ENCODE measurements at places on chromosomes 12 and 14.

GRCh38 chr14:99718031-99718810, 34.1 kb downstream of the CYP46A1 start:
- no peak for DNase-seq

GRCh38 chr12:25518512-25518911, 34.6 kb downstream of the LMNTD1 start:
- no peak for DNase-seq

DNA sequence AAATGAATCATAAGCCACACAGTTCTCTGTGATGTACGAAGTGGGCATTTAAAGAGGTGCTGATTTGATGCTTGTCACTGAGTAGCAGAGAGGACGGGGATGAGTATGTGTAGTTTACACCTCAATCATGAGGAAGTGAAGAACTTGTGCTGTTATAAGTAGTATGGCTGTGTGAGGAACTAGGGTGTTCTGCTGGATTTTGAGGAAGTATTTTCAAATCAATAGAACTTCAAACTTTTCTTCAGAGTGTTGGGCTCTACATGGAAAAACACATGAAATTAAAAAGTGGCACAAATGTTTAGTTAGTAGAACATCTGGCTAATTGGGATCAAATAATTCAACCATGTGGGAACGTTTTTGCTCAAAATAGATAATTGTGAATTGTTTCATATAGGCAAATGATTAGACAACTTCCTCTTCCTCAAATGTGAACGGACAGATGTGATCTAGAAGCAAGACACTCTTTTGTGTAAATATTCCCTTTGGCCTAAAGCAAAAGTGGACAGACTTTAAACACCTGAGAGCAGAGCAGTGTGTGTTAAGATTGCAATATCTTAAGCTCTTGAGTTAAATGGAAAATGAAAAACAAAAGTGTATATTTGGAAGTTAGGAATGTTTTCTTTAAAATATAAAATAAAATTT, 168.5 kb downstream of the NAV3 start:
- DNase-seq: no peak

DNA sequence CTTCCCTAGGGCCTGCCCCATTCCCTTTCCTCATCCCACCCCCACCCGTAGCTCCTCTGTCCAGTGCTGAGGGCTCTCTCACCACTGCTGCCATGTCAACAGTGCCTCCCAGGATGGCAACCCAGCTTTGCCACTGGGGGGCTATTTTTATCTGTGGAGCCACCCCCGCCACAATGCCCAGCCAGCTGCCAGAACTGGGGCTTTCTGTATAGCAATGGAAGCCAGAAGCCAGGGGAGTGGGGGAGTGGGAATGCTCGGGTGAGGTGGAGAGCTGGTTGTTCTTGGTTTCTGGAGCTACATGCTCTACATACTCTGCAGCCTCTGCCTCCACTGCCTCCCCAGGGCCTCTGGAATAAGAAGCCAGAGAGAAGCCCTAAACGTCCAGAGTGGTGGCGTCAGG, 8.9 kb downstream of the PDE1B start:
- DNase-seq: no peak

- no peak for DNase-seq
Observed at GRCh38 chr12:124475295-124476010, 92.0 kb downstream of the NCOR2 start.

DNA sequence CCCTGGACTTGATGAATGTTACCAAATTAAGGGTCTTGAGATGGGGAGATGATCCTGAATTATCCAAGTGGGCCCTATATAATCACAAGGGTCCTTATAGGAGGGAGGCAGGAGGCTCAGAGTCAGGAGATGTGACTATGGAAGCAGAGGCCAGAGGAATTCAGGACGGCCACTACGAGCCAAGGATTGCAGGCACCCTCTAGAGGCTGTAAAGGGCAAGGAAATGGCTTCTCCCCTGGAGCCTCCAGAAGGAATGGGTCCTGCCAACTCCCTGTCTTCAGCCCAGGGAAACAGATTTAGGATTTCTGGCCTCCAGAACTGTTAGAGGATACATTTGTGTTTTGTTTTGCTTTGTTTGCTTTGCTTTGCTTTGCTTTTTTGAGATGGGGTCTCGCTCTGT, 8.8 kb downstream of the BDKRB1 start:
- peak; percentile 74 for DNase-seq

DNA sequence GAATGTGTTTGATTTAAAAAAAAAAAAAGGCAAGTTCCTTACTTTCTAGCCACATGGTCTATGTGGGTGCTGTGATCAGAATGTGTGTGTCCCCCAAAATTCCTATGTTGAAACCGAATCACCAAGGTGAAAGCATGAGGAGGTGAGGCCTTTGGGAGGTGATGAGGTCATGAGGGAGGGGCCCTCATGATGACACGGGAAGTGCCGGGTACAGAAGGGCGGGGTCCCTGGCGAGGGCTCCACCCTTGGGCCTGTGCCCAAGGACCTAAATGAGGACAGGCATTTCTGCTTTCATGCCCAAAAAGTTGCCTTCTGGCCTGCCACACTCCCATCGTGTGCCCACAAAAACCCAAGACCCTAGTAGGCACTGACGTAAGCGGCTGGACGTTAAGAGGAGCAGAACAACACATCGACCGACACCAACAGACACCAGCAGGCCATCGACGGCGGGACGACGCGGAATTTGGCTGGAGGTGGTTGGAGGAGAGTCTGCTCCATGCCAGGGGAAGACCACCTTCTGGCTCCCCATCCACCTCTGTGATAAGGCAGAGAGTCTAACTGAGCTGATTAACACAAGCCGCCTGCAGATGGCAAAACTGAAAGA, 211.8 kb downstream of the FOXN3 start:
- no peak for DNase-seq

- DNase-seq: no peak
Observed at GRCh38 chr12:49974677-49975317, 2.0 kb downstream of the AQP6 start.

GRCh38 chr12:108905725-108906124, 25.8 kb downstream of the DAO start:
- no peak for DNase-seq

- DNase-seq: no peak
Observed at GRCh38 chr12:129550353-129550752, 353.5 kb downstream of the TMEM132D start.

- DNase-seq: no peak
Observed at GRCh38 chr12:112950701-112951100, 12.4 kb downstream of the OAS3 start.

DNA sequence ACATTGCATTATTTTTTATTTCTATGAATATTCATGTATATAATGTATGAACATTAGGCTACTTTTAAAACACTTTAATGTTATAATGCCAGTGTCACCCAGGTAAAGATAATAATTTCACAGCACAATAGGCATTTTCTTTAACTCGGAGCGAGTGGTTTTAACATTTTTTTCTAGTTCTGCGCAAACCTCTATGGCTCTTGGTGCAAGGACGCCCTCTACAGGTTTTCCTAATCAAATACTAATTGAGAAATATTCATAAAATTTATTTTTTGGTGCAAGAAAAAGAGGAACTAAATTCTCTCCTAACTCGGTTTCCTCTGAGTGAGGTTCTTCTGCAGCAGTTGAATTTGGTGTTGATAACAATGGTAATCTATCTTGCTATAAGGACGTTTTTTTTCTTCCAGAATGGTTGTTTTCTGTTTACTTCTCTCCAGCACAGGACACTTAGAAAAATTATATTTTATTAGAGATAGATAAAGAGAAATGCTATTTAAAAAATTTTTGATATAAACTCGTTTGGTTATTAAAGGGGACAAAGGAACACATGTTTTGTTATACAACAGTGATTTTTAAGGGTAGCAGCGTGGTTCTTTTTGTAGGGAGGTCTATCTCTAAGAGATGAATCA, 2.4 kb upstream of the WIF1 start:
- DNase-seq: peak; percentile 59

DNA sequence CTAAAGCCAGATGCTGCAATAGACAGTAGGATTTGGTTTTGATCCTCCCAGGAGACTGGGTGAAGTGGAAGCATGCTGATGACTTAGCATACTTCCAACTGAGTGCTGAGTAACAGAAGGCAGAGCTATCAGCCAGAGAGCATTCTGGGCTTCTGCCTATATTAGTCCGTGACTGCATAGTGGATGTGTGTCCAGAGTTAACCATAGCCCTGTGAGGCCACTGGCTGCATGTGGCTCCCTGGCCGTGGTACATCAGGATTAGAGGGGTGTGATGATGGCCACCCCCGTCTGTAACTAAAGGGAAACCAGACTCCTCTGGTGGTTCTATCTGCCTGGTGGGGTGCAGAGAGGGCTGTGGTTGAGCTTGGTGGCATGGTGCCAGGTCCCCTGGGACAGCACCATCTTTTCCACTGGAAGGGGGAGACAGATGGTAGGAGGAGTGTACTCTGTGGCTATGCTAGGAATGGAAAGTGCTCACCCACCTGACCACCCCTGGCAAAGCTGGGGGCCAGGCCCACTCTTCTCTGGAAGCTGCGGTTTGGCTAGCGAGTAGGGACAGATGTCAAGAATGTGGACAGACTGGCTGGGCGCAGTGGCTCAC, 27.4 kb downstream of the ABCD4 start:
- DNase-seq: peak; percentile 30

DNA sequence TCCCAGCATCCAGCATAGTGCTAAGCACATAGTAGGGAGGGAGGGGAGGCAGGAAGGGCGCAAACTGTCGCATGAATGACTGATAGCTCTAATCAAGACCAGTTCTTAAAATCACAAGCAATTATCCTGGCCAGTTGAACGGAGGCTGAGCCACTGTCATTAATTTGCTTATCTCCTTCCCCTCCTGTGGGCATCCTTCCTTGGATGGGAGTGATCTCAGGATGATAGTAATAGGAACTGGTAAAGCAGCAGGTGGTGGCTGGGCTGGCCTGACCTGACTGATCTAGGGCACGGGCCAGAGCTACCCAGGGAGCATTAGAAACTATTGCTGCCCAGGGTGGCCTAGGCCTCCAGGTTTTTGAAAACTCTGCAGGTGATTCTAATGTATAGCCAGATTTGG, 97.0 kb downstream of the BEGAIN start:
- DNase-seq: no peak

DNA sequence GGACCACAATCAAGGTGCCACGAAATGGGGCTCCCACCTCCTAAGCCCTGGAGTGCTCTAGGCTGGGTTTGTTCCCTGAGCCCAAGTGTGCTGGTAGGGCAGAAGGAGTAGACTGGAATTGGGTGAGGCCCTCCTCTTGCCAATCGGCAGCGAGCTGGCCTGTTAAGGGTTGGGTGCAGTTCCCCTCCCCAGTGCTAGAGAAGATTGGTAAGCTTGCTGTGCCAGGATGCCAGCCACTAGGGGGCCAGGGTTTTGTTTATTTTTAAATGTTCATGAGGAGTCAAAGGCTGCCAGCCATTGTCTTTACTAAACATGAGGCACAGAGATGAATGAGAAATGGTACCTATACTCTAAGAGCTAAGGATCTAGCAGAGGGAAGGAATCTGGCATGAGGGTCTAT, 79.7 kb downstream of the SPTB start:
- peak; percentile 41 for DNase-seq

GRCh38 chr12:14664434-14665023, 31.9 kb downstream of the GUCY2C start:
- DNase-seq: peak; percentile 61

DNA sequence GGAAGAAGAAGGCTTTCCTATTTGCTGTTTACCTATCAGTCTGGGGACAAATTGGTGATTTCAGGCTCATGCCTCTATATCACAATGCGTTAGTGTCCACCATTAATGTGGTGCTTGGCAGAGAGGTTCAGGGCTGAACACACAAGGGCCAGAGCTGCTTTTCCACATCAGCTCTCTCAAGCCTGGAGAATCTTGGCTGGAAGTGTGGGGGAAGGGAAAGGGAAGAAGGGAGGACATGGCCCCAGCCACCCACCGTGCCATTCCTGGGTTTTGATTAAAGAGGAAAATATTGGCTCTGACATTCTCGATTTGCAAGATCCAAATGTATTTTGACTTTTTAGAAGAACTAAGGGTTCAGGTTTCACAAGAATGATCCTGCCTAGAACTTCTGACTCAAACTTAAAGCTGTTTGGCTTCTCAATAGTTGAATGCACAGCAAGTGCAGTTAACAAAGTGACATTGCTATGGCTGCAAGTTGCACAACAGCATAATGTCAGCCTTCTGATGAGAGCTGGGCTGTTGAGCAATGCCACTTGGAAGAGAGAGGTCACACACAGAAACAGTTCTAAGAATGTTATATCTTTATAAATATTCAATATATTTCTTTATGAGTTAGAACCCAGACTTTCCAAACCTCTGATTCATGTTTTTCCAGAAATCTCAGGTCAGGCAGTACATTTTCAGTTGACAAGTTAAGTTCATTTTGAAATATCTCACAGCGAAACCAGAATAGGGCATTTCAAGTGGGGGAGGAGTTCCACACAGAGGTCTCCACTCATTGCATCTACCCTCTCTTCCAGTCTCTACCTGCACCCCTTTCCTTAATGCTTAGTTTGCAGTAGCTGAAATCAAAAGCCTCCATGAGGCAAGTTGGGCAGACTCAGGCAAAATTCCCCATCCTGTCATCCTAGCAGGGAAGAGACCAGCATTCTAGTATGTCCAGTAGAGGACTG, 25.3 kb downstream of the IGF1 start:
- DNase-seq: peak; percentile 51

DNA sequence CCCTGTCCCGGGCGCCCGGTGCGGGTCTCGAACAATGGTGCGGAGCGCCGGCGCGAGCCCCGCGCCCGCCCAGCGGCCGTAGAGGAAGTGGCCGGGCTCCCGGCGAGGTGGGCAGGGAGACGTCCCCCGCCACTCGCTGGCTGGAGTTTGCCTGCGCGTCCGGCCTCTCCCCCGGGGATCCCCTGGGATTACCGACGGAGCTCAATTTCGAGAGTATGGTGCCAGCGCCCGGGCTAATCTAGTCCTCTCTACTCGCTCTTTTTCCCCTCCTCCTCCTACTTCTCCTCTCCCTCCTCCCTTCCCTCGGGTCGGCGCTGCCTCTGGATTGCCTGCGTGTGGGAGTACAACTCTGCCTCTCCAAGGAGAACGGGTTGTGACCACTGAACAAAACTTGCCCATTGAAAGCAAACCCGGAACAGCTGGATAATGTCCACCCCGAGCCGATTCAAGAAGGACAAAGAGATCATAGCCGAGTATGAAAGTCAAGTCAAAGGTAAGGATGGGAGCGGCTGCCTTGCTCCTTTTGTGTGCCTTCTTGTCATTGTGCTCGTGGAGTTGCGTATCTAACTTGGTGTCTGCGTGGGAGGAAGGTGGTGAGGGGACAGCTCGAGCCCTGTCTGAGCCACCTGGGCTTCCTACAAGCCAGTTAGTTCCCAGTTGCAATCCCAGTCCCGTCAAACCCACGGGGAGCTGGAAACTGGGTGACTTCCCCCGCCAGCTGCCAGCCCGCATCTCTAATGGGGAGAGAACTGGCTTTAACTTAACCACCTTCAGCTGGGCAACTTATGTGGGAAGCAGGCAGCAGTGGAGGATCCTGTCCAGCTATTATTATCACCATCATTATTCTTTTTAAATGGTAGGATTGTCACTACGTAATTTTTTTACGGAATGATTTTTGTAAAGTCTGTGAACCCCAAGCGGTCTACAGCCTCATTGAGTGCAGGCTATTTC, at the start of gene SRGAP1:
SRGAP1 (plus strand) TSS at position 310 of the 951 bp plus-strand sequence; CDS start at position 427, 117 bp downstream.
- peak; percentile 63 for DNase-seq

Data from cardiac muscle cell (in vitro differentiated cells and primary cell).